ENCODE measurements at places on chromosomes 12 and 14.

- DNase-seq: no peak
These were observed 68.6 kb upstream of the PLEKHG7 start for GRCh38 chr12:92634202-92634601.

GRCh38 chr12:132173135-132174014, 29.1 kb downstream of the NOC4L start:
- no peak for DNase-seq

DNA sequence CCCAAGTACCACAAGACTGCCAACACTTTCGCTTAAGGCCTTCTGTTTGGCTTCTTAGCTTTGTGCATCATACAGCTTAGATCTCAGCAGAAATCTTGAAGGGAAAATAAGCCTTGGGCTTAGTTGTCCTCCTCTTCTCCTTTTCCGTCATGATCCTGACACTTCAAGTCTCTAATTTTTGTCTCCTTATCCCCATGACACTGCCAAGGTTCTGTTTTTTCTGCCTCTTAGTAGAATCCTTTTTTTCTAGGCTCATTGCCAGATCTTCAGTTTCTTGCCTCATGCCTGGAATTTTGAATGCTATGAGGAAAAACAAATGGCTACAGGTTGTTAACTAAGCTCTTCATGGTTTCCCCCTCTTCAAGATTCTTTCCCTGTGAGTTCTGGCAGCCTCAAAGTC, 450.4 kb downstream of the LRFN5 start:
- DNase-seq: no peak

GRCh38 chr14:29608861-29609260, 318.8 kb downstream of the PRKD1 start:
- DNase-seq: no peak

- no peak for DNase-seq
These were observed 50.3 kb upstream of the TRIM9 start for GRCh38 chr14:51145246-51145645.

DNA sequence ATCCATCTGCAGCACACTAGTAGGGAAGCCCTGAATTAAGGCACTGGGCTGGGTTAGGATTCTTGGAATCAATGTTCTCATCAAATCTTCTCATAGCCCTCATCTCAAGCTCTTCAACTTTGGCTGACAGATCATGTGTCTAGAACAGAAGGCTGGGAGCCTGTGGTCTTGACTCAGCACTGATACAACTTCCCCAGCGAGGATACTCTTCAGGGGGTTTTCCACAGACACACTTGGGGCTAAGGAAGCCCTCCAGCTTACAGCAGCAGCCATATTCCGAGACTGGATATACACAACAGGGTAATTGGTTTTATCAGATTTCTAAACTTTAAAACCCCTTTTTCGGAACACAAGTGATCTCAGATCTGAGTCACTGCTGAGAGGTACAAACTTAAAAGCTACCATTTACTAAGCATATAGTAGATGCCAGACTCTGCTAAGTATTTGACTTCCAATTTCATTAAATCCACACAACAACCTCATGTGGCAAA, 3.5 kb downstream of the FMNL3 start:
- no peak for DNase-seq

GRCh38 chr12:64560396-64561301, 49.6 kb upstream of the RASSF3 start:
- DNase-seq: peak; percentile 96

DNA sequence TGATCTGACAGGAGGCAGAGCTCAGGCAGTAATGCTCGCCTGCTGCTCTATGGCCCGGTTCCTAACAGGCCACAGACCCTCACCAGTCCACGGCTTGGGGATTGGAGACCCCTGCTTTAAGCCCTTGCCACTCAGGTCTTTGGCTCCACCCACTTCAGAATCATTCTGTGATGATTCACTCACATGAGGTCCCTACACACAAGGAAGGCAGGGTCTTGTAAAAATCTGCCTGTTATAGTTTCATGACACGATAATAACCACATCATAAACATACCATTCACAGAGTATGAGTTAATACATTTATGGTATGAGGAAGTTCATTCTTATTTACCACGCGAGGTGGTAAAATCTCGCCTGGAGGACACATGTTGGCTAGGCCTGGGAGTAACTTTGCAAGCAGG, 29.0 kb upstream of the MAX start:
- no peak for DNase-seq

- DNase-seq: no peak
These were observed 208.3 kb downstream of the LRIG3 start for GRCh38 chr12:58711974-58712373.

DNA sequence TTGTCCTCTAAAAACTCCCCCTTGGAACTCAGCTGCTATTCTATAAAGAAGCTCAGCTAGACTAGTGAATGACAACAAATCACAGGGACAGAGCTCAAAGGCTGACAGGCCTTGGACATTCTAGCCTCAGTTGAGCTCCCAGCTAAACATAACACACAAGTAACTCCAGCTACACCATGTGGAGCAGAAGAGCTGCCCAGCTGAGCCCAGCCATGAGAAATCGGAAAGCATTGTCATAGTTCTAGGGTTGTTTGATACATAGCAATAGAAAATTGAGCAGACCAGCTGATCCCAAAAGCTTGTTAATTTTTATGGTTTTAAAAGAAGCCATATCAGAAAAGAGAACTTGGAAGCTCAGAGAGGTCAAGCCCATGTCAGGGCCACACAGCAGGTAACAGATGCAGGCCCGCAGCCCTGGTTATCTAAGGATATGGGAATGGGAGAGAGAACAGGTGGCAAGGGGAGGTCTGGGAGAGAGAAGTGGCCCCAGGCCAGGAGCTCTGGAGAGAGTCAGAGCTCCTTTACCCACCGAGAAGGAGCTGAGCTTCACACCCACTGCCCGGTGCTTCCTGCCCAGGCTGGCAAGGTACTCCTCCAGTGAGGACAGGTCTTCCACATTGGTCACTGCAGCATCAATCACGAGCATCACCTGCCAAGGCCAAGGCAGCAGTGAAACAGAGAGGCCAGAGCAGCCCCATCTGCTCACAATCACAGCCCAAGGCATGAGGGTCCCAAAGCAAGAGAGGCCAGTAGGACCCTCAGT, 2.9 kb downstream of the NGB start:
- no peak for DNase-seq

DNA sequence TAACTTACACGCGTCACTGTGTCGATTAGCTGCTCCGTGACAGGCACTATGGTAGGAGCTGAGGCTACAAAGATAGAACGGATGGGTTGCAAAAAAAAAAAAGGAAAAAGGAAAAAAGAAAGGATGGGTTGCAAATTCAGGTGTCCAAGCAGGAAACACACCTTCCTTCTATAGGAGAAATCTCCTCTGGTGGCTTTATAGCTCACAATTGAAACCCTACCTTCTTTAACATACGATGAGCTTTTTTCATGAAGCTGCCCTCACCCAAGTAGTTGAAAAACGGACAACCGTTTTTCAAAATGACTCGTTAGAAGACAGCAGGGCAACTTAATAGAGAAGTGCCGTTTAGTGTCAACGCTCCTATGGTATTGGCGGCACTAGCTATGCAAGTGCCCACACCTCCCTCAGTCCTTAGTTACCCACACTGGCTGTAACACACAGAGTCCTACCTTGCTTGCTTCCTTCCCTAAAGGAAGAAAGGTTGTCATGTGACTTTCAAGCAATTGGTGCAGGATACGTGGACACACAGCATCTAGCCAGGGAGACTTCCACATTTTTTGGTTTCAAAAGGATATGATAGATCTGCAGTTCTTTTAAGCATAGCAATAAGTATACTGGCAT, 682 bp upstream of the TRIP11 start:
- DNase-seq: no peak

DNA sequence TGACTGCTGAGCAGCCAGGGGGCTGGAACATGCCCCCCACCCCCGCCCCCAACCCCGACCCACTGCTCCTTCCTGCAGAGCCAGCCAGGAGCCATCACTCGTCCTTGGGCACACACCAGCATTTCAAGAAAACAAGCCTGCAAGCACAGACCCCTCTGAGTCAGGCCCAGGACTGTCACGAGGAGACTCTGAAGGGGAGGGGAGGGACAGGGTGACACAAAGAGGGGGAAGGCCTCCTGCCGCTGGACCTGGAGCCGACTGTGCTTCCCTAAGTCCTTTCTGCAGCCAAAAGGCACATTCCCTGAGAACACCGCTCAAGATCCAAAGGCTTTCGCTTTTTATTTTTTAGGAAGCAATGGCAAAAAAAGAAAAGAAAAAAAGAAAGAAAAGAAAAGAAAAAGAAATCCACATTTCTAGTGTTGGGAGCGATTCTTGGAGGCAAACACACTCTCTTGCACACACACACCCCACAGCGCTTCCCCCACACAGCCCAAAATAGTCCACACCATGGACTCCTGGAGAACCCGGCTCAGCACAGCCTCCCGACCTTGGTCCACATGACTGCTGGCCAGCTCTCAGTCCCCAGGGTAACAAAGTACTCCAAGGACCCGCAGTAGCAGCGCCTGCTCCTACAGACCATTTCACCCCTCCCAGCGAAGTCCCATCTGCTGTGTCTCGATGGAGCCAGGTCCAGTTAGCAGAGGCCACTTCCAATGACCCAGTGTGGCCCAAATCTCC, 101.7 kb downstream of the DPF3 start:
- DNase-seq: no peak

DNA sequence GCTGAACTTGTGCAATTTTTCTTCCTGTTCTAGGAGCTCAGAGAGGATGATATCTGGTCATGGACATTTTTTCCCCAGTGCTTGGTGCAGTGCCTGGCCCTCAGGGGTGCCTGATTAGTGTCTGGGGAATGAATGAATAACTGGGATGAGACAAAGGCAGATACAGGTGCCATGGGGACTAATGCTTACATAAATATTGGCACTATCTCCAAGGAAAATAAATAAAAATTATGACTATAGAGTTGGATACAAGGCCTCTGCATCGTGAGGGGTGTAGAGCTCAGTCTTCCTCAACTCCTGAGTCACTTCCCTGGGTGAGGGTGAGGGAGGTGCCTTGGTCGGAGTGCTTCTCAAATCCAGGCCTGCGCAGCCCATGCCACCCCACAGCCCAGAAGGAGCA, 188.6 kb downstream of the KCNA5 start:
- DNase-seq: no peak

DNA sequence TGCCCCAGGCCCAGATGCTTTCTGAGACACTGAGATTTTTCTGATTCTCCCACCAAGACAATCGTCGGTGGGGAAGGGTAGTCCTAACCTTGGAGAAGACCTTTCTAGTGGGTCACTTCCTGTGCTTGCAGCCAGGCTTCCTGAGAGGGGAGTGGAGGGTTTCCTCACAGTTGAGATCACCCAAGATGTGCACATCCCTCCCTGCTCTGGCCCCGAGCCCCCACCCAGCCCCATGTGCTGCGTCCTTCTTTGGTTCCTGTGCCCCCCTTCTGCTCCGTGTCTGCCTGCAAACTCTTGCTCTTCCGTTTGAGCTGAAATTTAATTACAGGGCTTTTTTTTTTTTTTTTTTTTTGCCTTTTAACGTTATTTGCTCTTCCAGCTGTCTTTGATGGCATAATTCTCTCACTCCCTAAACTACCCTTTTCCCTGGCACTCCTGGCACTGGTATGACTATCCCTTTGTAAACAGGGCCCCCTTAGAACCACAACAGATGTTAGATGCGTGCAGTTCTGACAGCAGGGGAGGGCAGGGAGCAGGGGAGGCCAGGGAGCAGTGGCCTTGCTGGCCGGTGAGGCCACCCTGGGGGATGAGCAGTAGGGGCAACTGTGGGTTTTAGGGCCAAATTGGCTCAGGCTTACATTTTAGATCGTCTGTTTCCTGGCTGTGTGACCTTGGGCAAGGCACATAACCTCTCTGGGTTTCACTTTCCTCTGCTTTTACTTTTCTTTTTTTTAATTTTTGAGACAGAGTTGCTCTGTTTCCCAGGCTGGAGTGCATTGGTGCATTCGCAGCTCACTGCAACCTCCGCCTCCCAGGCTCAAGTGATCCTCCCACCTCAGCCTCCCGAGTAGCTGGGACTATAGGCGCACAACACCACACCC, 144.5 kb downstream of the PHETA1 start:
- no peak for DNase-seq

- no peak for DNase-seq
These were observed 13.5 kb downstream of the SCNN1A start for GRCh38 chr12:6361834-6362233.
